ENCODE measurements at places on chromosomes 7 and 10.

- peak; percentile 45 for DNase-seq
Observed at GRCh38 chr10:118238573-118239235, 103.4 kb downstream of the FAM204A start.

GRCh38 chr7:142832417-142832816 is 22.5 kb upstream of the EPHB6 start:
- DNase-seq = no peak

DNA sequence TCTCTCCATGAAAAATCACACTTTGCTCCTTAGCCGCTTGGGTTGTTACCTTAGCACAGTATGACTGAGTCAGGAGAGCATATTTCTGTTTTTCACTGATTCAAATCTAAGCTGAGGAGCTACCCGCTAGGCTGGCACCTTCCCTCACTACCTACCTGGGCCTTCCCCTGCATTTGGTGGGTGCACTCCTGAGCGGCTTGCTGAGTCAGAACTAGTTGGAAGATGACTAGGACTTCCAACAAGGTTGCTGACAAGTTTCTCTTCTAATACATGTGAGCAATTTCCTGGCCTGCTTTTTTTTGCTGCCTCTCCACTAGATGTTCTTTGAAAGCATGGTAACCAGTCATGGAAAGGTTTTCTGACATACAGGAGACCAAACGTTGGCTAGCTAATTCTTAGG is 43.8 kb upstream of the SEC61G start:
- peak; percentile 30 for DNase-seq

DNA sequence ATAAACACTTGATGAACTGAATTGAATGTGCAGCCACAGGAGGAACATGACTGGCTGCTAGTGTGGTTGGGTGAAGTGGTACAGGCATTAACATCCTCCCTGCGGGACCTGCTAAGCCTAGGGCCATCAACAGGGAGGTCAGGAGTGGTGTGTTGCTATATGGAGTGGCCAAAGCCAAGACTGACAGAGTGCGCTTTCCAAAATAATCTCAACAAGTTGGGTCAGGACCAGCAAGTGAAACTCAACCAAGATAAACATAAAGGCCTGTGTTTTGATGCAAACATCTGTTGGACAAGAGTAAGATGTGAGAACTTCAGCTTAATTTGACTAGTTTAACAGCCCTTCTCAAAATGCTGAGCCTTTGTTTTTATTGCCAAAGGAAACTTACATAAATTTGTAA is 97.7 kb downstream of the WDFY4 start:
- DNase-seq = no peak

DNA sequence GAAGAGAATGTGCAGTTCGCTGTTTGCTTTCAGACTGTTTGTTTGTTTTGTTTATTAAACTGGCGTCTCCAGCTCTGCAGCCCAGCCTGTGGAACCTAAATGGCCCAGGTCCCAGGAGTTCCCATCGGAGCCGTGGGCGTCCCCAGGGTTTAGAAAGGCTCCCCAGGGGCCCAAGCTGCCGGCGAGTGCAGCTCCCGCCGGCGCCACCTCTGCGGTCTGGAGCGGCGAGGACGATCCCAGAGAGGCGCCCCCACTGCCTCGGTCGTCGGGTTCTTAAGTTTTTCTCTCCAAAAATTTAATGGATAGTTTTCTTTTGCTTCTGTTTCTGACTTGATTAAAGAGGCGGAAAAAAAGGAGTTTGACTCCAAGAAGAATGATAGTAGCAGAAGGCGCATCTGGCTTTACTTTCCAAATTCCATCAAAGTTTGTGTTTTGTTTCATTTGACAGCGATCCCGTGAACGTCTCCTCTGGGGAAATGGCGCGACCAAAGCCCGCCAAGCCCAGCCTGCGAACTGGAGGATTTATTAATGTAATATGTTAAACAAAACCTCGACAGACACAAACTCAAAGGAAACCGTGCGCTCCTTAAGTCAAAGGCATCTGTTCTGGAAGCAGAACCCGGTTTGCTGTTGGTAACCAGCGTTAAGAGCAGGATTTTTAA is 718 bp upstream of the FZD1 start:
- peak; percentile 26 for DNase-seq

DNA sequence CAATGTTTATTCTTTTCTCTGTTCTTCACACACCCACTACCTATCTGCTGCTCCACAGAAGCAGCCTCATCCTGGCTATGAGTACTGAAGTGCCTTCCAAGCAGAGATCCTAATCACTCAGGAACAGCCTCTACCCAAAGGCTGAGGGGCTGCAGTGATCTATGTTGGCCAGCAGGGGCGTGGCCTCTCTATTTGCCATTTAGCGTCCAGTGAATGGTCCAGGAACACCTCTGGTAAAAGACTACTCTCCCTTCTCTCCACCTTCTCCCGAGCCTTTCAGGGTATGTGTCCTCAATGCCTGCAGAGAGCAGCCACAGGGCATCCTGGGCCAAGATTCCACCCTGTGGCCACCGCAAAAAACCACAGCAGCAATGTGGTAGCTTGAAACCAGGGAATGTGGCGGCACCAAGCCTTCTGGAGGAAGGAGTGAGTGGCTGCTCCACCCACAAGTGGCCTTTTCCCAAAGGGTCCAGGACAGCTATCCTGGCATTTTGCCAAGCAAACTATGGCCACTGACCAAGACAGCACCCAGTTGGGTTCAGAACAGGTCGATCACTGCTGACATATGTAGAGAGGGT is 70.9 kb downstream of the SYPL1 start:
- DNase-seq = peak; percentile 66

- no peak for DNase-seq
Observed at GRCh38 chr7:123594813-123595241, 6.8 kb upstream of the ASB15 start.

GRCh38 chr10:55287346-55287745 is 486.3 kb upstream of the PCDH15 start:
- DNase-seq = peak; percentile 5

DNA sequence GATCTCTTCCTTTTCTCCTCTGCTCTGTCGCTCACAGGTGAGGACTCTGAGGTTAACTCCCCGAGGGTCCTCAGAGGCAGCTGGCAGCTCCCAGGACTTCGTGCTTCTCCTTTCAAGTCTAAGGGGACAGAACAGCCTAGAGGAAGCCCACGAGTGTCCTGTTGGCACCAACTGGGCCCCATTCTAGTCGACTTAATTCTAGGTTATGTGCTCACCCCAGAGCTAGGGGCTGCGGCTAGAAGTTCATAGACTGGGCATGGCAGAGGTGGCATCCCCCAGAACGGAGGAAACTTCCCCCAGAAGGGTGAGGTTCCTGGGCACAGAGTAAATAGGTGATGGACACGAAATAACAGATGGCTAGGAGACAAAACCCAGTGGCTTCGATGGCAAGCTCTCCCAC is 259.4 kb downstream of the TEX36 start:
- DNase-seq = no peak

GRCh38 chr10:59003203-59003602 is 173.2 kb upstream of the PHYHIPL start:
- DNase-seq = no peak

GRCh38 chr7:50156706-50157105 is 63.7 kb upstream of the ZPBP start:
- DNase-seq = no peak
